Large intestine (tissue), 12 donors: ENCODE measurements at places on chromosomes 2 and 18.

GRCh38 chr2:218234521-218234920 is 17.5 kb downstream of the ARPC2 start:
- H3K36me3 ChIP-seq: peaks cover 78% of the 10 kb centered on the region
- H3K4me3 ChIP-seq: no peak overlapping the region
- DNase-seq: no peak
- H3K4me1 ChIP-seq: peaks cover 20% of the 10 kb centered on the region
- H3K27me3 ChIP-seq: no peaks in the 10 kb centered on the region
- no peak overlapping the region for H3K27ac ChIP-seq

- peak; percentile 59 for DNase-seq
- no peaks in the 10 kb centered on the region for H3K36me3 ChIP-seq
- H3K4me3 ChIP-seq: no peak overlapping the region
These were observed 211.6 kb upstream of the SMAD7 start for GRCh38 chr18:49162226-49162864.

DNA sequence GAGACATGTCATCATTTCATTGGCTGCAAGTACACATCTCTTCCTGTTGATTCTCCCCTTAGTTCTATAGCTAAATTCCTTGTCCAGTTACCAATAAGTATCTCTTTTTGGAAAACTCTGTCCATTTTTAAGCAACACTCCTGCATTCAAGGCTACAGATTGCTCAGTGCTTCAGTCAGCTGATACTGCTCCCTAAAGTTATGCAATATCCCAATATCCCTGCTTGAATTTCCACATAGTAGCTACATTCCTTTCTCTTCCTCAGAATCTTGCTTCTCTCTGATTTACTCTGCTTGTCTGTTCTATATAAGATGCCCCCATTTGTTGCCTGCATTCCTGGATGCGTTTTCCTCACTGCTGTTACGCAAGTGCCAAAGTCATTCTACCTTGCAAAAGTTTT is 109.8 kb downstream of the PARD3B start:
- DNase-seq: no peak
- no peak overlapping the region for H3K27ac ChIP-seq
- no peaks in the 10 kb centered on the region for H3K4me1 ChIP-seq

GRCh38 chr2:198044777-198045176 is 240.4 kb downstream of the PLCL1 start:
- DNase-seq: no peak
- H3K36me3 ChIP-seq: no peaks in the 10 kb centered on the region
- H3K4me1 ChIP-seq: no peaks in the 10 kb centered on the region
- no peak overlapping the region for H3K27ac ChIP-seq

DNA sequence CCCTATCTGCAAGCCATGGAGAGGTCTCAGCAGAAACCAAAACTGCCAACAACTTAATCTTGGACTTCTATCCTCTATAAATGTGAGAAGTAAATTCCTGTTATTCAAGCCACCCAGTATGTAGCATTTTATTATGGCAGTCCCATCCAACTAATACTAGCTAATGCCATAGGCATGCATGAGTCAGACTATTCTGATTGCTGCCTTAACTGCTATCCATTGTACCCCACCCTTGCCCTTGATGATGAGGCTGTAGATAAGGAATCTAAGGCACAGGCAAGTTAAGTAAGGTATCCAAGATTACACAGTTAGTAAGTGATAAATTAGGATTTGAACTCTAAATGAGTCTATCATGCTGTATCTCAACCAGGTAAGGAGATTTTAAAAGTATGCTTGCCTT is 223.0 kb downstream of the UBE2E3 start:
- H3K4me3 ChIP-seq: no peak overlapping the region
- H3K4me1 ChIP-seq: no peaks in the 10 kb centered on the region
- DNase-seq: peak; percentile 7
- no peaks in the 10 kb centered on the region for H3K36me3 ChIP-seq
- H3K27ac ChIP-seq: no peak overlapping the region

DNA sequence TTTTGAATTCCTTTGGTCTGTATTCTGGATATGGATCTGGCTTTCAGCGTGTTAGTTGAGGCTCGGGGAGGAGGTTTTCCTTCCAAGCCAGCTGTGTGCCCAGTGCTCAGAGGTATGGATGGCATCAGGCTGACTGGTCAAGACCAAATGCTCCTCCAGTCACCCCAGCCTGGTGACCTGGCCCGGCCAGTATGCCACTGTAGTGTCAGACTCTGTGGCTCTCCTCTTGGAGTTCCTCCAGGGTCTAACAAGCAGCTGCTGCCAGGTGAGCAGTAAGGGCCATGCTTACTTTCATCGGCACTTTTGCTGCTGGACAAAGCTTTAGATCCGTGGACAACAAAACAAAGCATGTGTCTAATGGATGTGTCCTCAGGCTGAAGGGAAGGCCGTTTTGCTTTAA is 44.1 kb downstream of the CABLES1 start:
- no peaks in the 10 kb centered on the region for H3K27me3 ChIP-seq
- H3K4me1 ChIP-seq: no peaks in the 10 kb centered on the region
- H3K4me3 ChIP-seq: no peak overlapping the region
- no peak overlapping the region for H3K27ac ChIP-seq
- H3K36me3 ChIP-seq: peaks cover 2% of the 10 kb centered on the region

- peak; percentile 23 for DNase-seq
- H3K27ac ChIP-seq: peak overlapping the region; percentile 32
- no peak overlapping the region for H3K4me3 ChIP-seq
- H3K4me1 ChIP-seq: peaks cover 14% of the 10 kb centered on the region
- H3K36me3 ChIP-seq: no peaks in the 10 kb centered on the region
These were observed 165.1 kb upstream of the NDUFV2 start for GRCh38 chr18:8937160-8938094.

GRCh38 chr2:43326101-43326825 is 99.9 kb upstream of the ZFP36L2 start:
- H3K36me3 ChIP-seq: no peaks in the 10 kb centered on the region
- no peaks in the 10 kb centered on the region for H3K27me3 ChIP-seq
- H3K27ac ChIP-seq: no peak overlapping the region

GRCh38 chr2:207163756-207164005 is 2.1 kb downstream of the KLF7 start:
- H3K27ac ChIP-seq: peak overlapping the region; percentile 76
- peaks cover 2% of the 10 kb centered on the region for H3K27me3 ChIP-seq
- H3K4me1 ChIP-seq: peaks cover 12% of the 10 kb centered on the region

DNA sequence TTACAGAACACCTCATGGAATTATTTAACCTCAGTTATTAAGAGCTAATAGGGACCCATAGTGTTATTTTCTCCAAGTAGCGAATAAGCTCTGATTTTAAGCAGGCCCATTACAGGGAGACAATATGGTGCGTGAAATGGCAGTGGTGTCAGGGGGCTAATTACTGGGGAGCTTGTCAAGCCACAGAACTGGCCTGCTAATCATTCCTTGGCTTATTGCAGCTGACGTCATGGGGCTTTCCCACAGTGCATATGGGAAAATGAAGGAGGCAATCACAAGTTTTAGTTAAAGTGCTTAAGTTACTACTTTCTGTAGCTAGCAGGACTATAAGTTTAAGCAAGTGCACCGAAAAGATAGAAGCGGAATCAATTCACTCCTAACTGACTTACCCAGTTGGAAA is 262.5 kb downstream of the TGIF1 start:
- no peak for DNase-seq
- H3K36me3 ChIP-seq: no peaks in the 10 kb centered on the region
- H3K4me1 ChIP-seq: peaks cover 34% of the 10 kb centered on the region

- H3K27ac ChIP-seq: no peak overlapping the region
- DNase-seq: no peak
- no peaks in the 10 kb centered on the region for H3K36me3 ChIP-seq
- H3K4me1 ChIP-seq: no peaks in the 10 kb centered on the region
- H3K27me3 ChIP-seq: no peaks in the 10 kb centered on the region
These were observed 327.6 kb downstream of the DPP10 start for GRCh38 chr2:114769991-114770390.

DNA sequence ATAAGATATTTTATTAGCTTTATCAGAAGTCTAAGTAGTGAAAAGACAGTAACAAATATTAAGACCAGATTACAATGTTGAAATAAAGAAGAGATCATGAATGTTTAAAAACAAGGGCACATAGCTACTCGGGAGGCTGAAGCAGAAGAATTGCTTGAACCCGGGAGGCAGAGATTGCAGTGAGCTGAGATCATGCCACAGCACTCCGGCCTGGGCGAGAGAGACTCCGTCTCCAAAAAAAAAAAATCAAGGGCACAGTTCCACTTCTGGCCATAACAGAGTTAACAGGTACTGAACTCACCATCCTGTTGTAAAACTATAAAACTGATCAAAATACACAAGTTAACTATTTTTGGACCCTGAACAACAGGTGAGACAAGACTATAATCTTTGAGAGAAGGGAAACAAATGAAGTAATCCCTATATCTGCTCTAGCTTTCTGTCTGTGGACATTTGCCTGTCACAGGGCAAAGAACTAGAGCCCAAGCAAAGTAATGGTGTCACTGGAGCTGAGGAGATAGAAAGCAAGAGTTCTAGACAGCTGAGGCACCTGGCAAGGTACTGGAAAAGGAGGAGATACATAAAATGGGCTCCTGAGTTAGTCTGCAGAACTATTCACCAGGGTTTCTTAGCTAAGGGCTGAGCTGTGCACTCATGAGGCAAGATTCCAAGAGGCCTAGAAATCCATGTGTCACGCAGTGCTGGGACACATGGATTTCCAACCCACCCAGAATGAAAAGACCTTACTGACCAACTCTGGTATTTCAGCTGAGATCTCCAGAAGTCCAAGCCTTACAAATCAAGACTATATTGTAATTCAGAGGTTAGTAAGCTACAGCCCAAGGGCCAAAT is 15.2 kb downstream of the MMADHC start:
- H3K4me1 ChIP-seq: peaks cover 10% of the 10 kb centered on the region
- H3K27me3 ChIP-seq: no peaks in the 10 kb centered on the region
- H3K36me3 ChIP-seq: peaks cover 37% of the 10 kb centered on the region
- peak overlapping the region; percentile 78 for H3K27ac ChIP-seq

GRCh38 chr2:172639256-172639655 is 83.4 kb downstream of the PDK1 start:
- no peak overlapping the region for H3K27ac ChIP-seq
- DNase-seq: no peak
- no peaks in the 10 kb centered on the region for H3K4me1 ChIP-seq
- H3K36me3 ChIP-seq: no peaks in the 10 kb centered on the region
- H3K27me3 ChIP-seq: no peaks in the 10 kb centered on the region

- no peaks in the 10 kb centered on the region for H3K36me3 ChIP-seq
- H3K4me3 ChIP-seq: no peak overlapping the region
- no peak overlapping the region for H3K27ac ChIP-seq
- H3K27me3 ChIP-seq: no peaks in the 10 kb centered on the region
- no peak for DNase-seq
These were observed 149.7 kb upstream of the ZNF236 start for GRCh38 chr18:76672627-76673026.

DNA sequence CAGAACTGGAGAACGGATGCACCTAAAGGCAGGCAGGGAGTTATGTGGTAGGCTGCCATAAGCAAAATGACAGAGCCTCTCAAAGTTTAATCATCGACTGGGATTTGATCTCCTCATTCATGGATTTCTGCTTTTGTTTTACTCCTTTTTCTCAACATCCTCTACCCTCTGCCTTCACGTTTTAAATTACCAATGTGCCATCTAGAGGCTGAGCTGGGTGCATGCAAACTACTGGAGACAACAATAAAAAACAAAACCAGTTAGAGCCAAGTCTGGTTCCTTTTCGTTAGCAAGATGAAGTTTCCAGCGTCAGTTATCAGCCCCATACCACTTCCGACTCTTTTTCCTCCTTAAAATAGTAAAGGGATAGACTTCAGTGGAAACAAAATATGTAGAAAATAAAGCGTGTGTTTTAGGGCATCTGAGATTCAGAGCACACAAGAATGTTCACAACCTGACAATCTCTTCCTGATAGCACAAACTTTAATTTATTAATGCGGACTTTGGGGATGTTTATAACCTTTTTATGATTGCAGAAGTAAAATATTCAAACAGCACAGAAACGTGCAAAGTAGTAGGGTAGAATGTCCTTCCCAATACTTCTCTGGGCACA is 117.0 kb downstream of the LAMA1 start:
- no peaks in the 10 kb centered on the region for H3K4me1 ChIP-seq
- no peaks in the 10 kb centered on the region for H3K27me3 ChIP-seq
- H3K36me3 ChIP-seq: no peaks in the 10 kb centered on the region
- H3K4me3 ChIP-seq: no peak overlapping the region
- peak; percentile 22 for DNase-seq
- no peak overlapping the region for H3K27ac ChIP-seq

- no peaks in the 10 kb centered on the region for H3K36me3 ChIP-seq
- no peak overlapping the region for H3K27ac ChIP-seq
- H3K27me3 ChIP-seq: no peaks in the 10 kb centered on the region
- DNase-seq: no peak
- H3K4me3 ChIP-seq: no peak overlapping the region
- H3K4me1 ChIP-seq: no peaks in the 10 kb centered on the region
These were observed 26.3 kb upstream of the YWHAQ start for GRCh38 chr2:9657083-9657482.

- H3K4me1 ChIP-seq: no peaks in the 10 kb centered on the region
- DNase-seq: no peak
- H3K36me3 ChIP-seq: no peaks in the 10 kb centered on the region
These were observed 28.3 kb downstream of the CDC42EP3 start for GRCh38 chr2:37642907-37643729.

DNA sequence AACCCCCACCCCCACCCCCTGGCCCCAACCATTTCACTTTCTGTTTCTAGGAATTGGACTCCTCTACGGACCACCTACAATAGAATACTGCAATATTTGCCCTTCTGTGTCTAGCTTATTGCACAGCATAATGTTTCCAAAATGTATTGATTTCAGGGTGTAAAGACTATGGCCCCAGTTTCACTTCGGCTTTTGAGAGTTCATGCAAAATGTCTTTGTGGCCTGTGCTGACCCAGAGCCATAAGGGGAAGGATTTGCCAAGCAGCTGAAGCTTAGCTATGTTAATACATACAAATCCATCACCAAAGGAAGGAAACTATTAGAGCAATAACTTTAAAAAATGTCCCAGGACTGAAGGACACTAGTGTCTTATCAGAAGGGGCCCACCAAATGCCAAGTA is 11.2 kb upstream of the ATP9B start:
- no peak overlapping the region for H3K4me3 ChIP-seq
- H3K27ac ChIP-seq: no peak overlapping the region
- no peaks in the 10 kb centered on the region for H3K27me3 ChIP-seq

DNA sequence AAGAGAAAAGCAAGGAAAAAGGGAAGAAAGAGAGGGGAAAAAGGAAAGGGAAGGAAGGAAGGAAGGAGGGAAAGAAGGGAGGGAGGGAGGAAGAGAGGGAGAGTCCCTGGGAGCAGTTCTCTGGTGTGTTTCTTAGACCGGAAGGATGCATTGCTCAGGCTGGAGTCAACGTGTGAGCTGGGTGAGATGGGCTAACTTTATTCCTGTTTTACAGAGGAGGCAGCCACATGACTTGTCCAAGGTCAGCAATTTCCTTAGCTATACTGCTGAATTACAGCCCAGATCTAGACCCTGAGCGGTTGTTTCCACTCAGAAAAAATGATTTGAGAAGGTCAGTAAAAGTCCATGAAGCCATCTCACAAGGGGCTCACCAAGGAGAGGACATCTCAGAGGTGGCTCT is 86.6 kb upstream of the APCDD1 start:
- no peaks in the 10 kb centered on the region for H3K4me1 ChIP-seq
- peaks cover 9% of the 10 kb centered on the region for H3K27me3 ChIP-seq
- H3K4me3 ChIP-seq: no peak overlapping the region
- H3K36me3 ChIP-seq: no peaks in the 10 kb centered on the region
- no peak for DNase-seq
- H3K27ac ChIP-seq: no peak overlapping the region
